Left renal cortex interstitium (tissue), 4 donors: ENCODE measurements at places on chromosomes 13 and 19. TPM values are rescaled to one million over a fixed set of nuclear protein-coding genes. Genes with fewer than 3 reads are reported as not detected.

DNAAF3 gene
- polyA plus RNA-seq, result 9.3 TPM

TFDP1 gene
- polyA plus RNA-seq, result 89.1 TPM

ZNF699 gene
- polyA plus RNA-seq, result 6.8 TPM

KIR2DL3 gene
- polyA plus RNA-seq, result not detected

- DNase-seq, result no peak
These were observed 6.5 kb upstream of the KCTD4 start for GRCh38 chr13:45207319-45207718.

DNA sequence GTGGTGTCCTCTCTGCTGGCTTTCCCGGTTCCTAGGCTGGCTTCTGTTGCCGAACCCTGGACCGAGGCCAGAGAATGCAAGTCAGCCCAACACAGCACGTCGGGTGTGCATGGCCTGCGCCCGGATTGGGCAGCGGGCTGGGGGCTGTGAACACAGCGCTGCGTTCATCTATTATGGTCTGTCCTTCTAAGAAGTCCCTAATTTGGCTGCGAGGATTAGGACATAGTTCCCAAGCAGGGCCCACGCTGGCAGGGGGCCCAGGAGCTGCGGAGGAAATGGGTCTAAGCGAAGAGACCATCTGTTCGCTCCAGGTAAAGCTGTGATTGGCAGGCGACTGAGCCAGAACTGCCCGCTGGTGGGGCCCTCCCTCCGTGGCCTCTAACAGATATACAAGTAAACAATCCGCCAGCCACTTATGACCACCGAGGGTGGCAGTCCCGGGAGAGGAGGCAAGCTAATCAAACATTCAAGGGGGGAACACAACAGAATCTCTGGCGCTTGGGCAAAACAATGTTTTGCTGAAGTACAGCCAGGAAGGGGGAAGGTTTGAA lies 6.0 kb downstream of the SYCE2 start:
- no peak for DNase-seq

DNA sequence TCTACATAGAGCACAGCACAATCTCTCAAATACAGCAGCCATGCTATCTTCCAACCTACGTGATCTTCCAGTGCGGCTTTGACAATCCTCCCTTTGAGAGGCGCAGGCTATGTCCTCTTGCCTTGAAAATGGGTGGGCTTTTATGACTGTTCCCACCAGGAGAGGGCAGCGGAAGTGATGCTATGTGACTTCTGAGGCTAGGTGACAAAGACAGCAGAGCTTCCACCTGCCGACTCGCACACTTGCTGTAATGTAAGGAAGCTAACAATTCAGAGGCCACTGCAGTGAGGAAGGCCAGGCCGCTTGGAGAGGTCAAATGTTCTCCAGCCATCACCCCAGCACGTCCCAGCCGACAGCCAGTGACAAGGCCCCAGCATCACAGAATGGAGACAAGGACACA lies 65.8 kb downstream of the MRPL57 start:
- DNase-seq, result no peak

DNA sequence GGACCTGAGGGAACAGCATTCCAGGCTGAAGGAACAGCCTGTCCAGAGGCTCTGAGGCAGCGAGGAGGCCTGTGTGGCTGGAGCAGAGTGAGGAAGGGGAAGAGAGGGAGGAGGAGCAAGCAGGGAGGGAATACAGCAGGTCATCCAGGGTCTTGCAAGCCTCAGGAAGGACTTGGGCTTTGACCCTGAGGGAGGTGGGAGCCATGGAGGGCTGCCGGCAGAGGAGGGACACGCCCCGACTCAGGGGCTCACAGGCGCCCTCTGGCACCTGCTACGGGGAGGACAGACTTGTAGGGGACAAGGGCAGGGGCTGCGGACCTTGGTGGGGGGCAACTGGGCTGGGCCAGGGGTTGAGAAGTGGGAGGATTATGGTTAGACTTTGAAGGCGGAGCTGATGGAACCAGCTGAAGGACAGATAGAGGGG lies 4.7 kb downstream of the TINCR start:
- DNase-seq, result no peak

DNA sequence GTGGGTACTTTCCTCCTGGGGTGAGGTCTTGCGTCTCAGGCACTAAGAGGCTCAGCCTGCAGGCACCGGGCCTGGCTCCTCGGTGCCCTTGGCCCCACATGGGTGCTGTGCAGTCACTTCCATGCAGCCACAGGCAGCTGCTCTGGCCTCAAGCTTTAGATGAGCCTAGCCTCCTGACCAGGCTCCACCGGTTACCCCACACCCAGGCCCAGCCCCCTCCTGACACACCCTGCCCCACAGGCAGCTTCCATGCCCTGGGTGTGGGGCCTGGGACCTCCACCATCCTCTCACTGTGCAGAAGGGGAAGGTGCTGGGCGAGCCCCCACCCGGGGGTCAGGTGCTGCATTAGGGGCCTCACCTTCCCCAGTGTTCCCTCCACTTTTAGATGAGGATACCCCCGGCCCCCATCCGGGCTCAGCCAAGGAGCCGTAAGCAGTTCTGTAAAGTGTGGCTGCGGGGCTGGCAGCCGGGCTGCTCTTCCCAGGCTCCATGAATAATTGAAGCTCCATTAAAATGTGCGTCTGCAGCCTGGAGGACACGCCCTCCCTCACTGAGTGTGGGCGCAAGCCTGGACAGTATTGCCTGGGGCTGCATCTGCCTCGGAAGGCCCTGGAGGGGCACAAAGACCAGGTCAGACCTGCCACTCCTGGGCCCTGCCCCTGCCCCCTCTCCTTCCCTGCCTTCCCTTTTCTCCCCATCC lies 72.5 kb upstream of the KCTD15 start:
- no peak for DNase-seq

- no peak for DNase-seq
These were observed 1.0 kb downstream of the GPR108 start for GRCh38 chr19:6736169-6736916.

DNA sequence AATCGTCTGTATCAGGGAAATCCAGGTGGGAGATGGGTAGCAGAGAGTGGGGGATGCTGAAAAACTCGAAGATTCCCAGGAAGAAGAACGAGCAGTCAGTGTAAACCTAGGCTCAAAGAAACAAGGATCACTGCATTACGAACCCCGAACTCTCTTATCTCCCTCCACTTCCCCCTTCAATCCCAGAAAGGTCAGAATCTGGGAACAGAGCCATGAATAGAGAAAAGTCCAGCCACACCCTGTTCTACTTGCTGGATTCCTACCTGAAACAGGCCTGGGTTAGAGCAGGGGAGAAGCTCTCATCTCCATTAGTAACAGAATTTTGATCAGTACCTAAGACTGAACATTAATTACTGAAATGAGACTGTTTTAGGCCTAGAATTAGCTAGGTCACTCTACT lies 24.4 kb downstream of the EPSTI1 start:
- DNase-seq, result no peak

DNA sequence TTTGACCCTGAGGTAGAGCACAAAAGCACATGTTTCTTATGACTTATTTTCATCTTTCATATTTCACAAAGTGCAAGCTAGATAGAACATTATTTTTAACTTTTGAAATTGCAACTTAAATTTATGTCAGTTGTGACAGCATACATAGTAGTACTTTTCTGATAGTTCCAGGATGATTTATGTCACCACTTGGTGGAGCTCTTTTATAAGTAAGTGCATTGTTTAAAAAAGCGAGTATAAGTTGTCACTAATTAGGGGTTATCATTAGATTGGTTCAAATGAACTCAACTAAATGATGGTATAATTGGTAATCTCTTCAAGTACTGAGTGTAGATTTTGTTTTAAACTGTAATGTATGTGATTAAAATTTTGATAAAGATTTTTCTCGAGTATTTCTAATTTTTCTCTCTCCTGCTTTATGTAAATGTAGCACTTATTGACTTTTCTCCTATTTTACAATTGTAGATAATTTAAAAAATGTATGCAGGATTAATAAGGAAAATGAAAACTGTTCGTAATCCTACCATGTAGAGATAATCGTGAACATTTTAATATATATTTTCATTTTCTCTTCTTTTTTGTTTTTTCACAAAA lies 31.1 kb downstream of the RB1 start:
- no peak for DNase-seq

DNA sequence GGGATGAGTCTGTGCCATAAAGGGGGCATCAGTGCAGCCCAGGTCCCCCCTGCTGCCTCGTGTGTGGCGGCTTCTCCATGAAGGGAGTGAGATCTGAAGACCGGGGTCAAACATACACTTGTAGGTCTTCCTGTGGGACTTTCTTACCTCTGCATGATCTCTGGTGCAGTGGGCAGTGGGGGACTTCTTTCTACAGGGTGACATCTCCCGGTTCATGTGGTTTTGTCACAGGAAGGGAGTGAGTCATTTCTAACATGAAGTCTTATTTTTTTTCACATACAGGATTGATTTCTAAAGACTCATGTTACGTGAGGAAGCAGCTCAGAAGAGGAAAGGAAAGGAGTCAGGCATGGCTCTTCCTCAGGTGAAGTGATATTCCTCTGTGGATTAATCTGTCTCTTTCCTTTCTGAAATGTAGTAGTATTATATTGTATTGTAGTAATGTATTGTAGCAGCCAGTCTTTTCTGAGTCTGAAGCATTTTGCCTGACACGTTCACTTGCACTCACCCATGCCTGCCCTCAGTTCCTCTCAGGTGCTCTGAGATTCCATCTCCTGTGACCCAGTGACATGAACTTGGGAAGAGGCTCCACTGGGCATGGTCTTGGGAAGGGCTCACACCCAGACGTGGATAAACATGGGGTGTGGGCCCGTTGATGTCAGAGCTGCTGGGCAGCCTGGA lies 15.7 kb downstream of the ZNF808 start:
- no peak for DNase-seq

- no peak for DNase-seq
These were observed 164.5 kb downstream of the URI1 start for GRCh38 chr19:30106417-30107095.

DNA sequence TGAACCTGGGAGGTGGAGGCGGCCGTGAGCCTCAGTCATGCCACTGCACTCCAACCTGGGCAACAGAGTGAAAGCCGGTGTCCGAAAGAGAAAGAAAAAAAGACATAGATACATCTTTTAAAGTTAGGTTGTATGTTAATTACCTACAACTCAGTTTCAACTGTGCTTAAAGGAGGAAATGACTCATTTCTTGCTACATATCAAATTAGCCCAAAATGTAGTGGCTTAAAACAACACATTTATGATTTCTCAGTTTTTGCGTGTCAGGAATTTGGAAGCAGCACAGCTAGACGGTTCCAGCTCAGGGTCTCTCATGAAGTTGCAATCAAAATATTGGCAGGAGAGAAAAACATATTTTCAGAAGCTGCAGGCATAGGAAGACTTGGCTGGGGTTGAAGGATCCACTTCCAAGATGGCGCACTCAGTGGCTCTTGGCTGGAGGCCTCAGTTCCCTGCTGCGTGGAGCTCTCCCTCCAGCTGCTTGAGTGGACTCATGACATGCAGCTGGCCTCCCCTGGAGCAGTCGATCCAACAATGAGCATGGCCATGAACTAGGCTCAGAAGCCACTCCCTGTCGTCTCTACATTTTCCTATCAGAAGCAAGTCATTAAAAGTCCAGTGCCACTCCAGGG lies 7.1 kb downstream of the LDLR start:
- DNase-seq, result no peak

DNA sequence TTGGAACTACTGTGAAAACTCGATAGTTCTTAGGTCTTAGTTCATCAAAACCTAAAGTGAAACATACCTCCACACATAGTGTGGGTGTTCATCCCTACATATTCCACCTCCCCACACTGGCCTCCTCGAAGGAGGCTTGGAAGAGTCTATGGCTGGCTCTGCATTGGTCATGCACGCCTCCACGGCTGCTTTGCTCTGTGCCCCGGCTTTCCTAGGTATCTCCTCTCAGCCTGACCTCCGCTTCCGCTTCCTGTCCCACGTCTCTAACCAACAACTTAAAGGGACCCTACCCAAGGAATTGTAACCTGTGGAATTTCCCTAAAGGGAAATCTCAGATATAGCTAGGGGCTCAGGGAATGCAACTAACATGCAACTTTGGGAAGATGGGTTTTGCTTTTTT lies 79.7 kb upstream of the MBNL2 start:
- no peak for DNase-seq

DNA sequence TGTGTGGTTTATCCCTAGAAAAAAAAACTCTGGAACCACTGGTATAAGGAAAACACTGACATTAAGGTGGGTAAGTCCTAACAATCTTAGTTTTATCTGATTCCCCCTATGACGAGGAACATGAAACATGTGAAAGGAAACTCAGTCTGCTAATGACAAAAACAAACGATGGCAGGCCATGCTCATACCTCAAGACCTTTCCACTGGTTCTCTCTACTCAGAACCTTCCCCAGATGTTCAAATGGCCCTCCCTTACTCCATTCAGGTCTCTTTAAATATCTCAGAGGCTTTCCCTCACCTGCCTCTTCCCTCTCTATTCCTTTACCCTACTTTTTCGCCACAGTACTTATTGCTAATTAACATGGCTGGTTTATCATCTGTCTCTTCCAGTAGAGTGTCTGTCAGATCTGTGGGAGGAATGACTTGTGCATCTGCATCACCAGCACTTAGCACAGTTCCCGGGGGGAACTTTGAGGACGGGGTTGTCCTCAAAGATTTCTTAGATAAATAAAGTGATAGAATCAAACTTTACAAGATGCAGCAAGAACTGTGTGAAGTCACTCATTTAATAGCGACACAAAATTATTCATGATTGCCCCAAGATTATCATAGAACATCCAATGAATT lies 1.5 kb downstream of the TUBGCP3 start:
- no peak for DNase-seq
